ENCODE measurements at places on chromosomes 3 and 15.

DNA sequence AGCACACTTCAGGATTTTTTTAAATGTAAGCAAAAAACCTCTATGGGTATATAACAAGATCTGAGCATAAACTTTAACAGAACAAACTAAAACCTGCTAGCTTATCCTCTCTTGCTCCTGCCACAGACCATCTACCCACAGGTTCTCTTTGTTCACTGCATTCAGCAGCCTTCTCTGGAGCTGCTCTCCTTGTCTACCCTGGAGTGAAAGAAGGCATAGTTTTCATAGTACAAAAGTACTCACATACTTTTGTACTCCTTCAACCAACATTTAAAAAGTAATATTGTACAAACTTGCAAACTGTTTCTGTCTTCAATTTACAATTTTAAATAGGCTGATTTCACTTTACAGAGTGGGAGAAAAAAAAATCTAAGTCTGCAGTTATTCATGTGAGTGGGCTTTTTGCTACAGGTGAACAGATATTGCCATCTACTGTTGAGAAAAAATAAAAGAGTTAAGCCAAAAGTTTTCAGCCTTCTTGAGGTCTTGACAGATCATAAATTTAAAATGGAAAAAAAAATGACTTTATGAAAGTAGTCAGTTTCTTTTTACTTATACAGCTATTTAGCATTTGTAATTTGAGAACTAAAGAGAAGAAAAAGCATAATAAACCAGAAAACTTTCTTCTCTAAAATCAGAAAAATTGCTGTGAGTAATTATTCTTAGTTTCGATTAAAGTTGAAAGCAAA lies 20.4 kb downstream of the TERC start:
- DNase-seq: no peak

GRCh38 chr15:93317772-93318171 lies 228.8 kb upstream of the RGMA start:
- no peak for DNase-seq

DNA sequence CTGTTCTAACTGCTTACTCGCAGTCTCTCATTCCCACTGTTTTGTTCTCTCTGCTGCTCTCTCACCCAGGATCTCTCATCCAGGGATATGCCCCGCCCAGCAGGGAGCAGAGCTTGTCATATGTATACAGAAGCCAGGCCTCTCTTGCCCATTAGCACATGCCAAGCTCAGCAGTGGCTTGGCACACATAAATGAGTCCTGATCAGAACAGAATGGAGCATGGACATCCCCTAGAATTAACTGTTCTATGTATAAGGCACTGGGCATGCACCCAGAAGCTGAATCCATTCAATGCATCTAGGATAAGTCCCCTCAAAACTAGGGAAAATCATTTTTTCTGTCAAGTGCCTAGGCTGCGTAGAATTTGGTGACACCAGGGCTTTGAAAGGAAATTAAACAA lies 61.6 kb downstream of the IGSF11 start:
- DNase-seq: no peak

DNA sequence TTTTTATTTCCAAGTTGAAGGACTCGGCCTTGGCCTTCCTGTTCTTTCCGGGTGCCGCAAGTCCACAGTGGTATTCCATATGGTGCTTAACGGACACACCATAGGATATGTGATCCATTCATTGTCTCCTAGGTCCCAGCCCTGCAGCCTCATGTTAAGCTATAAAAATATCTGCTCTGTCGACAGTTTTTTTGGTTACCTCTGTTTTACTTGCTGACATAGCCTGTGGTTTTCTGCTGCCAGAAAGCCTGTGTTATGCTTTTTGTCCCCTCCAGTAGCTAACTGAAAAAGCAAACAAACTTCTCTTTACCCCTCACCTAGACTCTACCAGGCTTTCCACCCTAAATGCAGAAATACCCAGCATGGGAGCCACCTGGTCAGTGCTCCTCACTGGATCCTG lies 5.3 kb downstream of the INAFM2 start:
- DNase-seq: no peak

DNA sequence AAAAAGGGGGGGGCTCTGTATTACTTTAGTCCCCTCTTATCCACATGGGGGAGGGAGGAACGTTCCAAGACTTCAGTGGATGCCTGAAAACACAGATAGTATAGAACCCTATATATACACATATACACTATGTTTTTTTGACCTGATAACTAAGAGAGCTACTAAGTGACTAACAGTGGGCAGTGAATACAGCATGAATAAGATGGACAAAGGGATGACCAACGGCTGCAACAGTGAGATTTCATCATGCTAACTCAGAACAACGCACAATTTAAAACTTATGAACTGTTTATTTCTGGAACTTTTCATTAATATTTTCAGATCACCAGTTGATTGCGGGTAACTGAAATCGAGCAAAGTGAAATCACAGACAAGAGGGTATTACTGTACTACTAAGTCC lies 7.3 kb downstream of the DCUN1D1 start:
- no peak for DNase-seq

DNA sequence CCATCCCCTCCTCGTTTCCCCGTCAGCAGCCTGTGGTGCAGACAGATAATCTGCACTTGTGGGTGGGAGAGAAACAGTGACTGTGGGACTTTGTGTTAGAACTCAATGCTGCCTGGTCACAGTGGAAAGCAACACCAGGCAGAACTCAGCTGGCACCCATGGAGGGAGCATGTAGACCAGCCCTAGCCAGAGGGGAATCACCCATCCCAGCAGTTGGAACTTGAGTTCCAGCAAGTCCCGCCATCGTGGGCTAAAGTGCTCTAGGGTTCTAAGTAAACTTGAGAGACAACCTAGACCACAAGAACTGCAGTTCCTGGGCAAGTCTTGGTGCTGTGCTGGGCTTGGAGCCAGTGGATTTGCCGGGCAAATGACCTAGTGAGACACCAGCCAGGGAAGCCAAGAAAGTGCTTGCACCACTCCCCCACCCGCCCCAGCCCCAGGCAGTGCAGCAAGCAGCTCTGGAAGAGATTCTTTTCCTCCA lies 24.4 kb downstream of the ISG20 start:
- no peak for DNase-seq

DNA sequence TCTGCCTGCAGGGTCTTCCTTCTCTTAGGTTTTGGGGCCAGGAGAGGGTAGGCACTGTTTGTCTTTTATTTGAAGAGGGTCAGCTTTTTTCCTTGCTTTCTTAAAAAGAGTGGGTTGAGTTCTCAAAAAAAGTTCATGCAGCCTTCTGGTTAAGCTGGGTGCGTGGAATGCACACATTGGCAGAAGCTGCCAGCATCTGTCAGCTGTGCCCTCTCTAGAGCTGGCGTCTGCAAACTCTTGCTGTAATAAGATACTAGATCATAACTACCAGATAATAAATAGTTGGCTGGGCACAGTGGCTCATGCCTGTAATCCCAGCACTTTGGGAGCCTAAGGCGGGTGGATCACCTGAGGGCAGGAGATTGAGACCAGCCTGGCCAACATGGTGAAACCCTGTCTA lies 373.4 kb downstream of the OCA2 start:
- no peak for DNase-seq

- no peak for DNase-seq
These were observed 109.0 kb downstream of the TLE3 start for GRCh38 chr15:69988541-69989225.

DNA sequence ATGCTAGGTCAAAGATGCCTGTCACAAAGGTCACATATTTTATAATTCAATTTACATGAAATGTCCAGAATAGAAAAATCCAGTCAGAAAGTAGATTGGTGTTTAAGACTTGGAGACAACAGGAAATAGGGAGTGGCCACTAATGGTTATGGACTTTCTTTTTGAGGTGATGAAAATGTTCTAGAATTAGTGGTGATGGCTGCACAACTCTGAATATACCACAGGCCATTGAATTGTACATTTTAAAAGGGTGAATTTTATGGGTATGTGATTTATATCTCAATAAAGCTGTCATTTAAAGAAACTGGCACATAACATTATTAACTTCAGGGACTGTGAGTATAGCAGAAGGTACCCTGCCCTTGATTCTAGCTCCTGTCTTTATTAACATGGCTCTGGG lies 15.8 kb downstream of the SPG11 start:
- no peak for DNase-seq

DNA sequence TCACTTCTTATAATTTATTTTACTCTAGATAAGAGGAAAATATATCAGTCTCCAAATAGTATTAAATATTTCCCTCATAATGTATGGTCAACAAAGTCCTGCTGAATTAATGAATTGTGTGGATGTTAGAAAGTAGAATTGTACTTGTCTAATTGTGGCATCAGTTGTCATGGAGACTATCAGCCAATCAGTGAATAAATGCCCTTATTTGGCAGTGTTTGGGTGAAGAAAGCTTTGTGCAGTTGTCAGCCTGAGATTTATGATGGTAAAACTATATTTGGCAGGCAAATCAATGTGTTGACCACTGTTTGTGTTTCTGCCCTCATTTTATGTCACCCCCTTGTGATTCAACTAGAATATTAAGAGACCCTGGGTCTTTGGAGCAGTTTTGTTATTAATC lies 293.6 kb upstream of the MDFIC2 start:
- no peak for DNase-seq

GRCh38 chr3:3280396-3280795 lies 100.9 kb upstream of the CRBN start:
- no peak for DNase-seq

GRCh38 chr3:131036200-131036816 lies 9.6 kb downstream of the NEK11 start:
- peak; percentile 67 for DNase-seq

DNA sequence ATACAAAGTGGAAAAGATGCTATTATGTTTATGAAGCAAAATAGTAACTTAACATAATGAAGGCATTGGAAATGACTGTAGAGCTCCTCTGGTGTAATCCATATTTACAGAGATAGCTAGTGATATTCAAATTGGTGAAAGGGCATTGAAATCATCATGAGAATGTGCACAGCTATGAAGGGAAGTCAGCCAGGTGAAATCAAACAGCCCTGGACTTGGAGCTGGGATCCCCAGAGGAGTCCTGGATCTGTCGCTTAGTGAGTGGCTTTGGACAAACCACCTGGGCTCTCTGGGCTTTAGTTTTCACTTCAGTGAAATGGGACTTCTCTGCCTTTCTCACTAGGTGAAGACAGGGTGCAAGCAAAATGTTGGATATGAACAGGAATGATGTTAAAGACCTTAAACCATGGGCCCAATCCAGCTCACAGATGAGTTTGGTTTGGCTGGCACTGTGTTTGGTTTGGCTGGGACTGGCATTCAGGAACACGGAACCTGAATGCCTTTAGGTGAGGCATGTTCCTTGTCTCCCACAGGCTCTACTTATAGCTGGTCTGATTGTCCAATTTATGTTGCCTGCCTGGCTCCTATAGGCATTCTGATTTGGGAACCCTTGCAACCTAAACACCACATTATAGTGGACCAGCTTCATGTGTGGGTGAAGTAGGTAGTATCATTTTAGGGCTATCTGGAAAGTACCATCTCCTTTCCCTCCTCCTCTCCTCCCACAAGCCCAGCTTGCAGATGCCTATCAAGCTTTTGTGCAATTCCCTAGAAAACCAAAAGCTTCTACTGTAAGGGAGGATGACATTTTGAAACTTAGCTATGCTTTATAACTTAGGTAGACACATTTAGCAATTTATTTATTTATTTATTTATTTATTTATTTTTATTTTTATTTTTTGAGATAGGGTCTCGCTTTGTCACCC lies 110.6 kb upstream of the TNFAIP8L3 start:
- DNase-seq: no peak

GRCh38 chr3:153596401-153596800 lies 434.4 kb downstream of the RAP2B start:
- no peak for DNase-seq

GRCh38 chr3:120022729-120023128 lies 71.5 kb downstream of the GSK3B start:
- DNase-seq: peak; percentile 22

DNA sequence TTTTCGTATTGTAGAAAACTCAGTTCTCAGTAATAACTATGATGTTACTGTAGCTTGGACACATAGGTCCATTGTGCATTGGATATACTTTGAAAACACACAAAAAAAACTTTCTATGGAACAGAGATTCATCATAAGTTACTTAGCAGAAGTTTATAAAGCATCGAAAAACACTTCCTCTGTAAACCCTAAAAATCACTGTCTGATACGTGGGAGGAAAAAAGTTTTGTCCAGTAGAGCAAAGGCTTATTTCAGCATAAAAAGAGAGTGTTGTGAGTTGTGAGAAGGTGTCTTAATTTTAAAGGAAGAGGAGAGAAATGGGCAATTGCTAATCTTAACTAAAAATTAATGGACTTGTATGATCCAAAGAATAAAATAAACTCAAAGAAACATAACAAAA lies 64.8 kb downstream of the OSTN start:
- DNase-seq: no peak

DNA sequence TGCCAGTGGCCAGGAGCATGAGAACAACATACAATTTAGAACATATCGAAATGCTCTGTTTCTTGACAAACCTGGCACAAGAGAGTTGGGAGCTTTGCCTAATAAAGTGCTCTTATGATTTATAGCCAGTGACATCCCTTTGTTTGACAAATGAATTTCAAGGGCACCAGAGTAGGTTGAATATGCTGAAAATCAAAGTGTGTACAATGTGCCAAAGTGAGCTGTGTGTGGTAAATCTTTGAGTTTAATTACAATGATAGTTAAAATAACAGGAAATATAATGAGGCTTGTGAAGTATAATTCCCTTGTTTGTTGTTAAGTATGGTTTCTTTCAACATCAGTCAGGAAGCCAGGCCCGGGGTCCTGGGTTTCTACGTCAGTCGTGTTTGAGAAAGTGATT lies 211.9 kb downstream of the EBLN2 start:
- DNase-seq: no peak

- no peak for DNase-seq
These were observed 37.3 kb downstream of the NMNAT3 start for GRCh38 chr3:139640456-139640855.

DNA sequence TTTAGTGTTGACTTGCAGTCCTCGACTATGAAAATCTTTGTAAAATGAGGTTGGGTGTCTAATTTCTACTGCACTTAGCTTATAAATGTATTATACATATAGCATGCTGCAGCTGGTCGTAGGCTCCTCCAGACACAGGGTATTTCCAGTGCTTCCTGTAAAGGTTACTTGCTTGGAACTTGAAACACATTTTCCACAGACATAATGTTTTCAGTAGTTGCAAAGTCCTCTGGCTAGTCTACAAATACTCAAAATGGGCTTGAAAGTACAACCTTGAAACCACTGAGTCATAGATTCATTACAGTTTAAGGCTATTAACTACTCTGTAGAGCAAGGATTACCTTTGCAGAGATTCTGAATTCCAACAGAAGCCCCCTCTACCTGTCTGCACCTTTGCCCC lies 464.1 kb downstream of the RAP2B start:
- DNase-seq: no peak

GRCh38 chr3:48503401-48504050 lies 448 bp downstream of the SHISA5 start:
- DNase-seq: no peak

Measured in non-pigmented ciliary epithelial cell (primary cell).